ENCODE measurements at places on chromosomes 4 and X.

- no peak for DNase-seq
These were observed 2.2 kb upstream of the MID2 start for GRCh38 chrX:107823456-107823855.

DNA sequence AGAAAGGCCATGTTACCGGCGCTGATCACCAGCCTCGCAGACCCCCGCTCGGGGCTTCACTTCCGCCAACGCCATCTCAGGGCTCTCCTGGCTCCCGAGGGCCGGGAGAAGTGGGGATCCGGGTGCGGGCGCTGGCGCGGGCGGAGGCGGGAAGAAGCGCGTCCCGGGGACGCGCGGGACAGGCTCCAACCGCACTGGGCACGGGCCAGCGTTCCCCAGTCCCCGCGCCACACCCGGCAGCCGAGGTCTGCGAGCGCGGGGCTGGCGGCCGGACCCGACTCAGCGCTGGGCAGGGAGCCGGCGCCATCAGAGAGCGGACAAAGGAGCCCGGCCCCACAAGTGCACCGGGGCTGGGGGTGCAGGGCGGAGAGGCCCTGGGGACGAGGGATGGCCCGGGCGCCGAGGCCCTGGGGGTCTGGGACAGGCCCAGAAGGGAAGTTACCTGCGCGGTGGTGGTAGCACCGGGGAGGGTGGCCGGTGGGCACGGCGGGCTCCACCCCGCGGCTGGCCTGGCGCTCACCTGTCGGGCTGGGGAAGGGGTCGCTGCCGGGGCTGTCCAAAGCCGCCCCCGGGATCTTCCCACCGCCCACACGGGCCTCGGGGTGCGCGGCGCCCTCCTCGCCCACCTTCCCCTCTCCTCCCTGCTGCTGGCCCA, 449 bp downstream of the CTPS2 start:
- no peak for DNase-seq

- no peak for DNase-seq
These were observed 69.6 kb upstream of the C4orf50 start for GRCh38 chr4:6087669-6088341.

GRCh38 chrX:154384284-154384892, 5.3 kb downstream of the EMD start:
- DNase-seq: no peak

- no peak for DNase-seq
These were observed 20.0 kb downstream of the STBD1 start for GRCh38 chr4:76326515-76326914.

DNA sequence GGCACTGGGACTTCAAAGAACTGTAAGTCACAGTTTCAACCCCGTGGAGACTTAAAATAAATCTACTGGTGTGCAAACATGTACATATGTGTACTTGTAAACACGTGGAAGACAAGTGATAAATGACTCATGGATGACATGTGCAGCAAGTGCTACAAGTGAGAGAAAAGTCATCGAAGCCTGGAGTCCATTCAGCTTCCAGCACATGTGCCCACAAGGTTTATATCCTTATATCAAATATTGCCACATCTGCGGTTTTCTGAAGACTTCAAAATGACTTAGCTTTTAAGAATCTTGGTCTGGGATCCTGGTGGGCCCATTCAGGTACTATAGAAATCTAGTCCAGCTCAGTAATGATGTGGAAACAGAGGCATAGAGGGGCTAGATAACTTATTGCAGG, 33.0 kb upstream of the TTC29 start:
- DNase-seq: no peak

- DNase-seq: no peak
These were observed 47.9 kb upstream of the GPR78 start for GRCh38 chr4:8532245-8532781.

- no peak for DNase-seq
These were observed 9.8 kb downstream of the SMIM9 start for GRCh38 chrX:154824638-154825037.

DNA sequence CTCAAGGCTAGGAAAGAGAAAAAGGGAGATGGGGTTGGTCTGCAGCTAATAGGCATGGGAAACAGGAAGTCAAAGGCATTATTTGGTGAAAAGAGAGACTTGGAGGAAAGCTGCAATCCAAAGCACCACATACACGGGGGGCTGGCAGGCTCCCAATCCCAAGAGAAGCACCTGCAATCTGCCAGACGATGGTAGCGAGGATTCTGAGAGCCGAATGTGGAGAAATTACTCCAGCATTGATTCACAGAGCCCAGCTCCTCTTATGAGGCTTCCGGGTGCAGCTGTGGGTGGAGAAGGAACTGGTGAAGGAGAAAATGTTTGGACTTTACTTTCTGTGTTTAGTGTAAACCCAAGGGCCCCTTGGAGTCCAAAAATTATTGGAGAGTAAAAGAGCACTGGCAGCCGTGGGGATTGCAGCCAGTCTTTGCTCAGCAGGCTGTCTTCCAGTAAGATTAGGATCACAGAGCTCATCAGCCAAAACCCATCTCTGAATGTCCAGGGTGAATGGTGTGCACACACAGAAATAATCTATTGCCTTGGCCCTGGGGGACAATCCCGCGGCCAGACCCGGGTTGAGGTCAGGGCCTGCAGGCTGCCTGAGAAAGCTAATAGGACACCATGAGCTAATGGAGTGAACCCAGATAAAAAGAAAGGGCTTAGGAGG, 197.6 kb downstream of the KIT start:
- no peak for DNase-seq

DNA sequence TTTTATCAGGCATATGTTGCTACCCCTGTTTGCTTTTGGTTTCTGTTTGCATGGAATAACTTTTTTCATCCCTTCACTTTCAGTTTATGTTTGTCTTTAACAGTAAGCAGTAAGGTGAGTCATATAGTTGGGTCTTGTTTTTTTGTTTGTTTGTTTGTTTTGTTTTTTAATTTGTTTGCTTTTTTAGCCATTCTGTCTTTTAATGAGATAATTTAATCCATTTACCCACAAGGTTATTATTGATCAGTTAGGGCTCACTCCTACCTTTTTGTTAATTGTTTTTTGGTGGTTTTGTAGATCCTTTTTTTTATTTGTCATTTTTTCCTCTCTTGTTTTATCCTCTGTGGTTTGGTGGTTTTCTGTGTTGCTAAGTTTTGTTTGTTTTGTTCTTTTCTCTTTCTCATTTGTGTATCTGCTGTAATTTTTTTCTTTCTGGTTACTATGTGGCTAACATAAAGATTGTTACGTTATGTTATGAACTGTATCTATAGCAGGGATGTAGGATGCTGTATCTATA, 379.5 kb upstream of the MAD2L1 start:
- no peak for DNase-seq

DNA sequence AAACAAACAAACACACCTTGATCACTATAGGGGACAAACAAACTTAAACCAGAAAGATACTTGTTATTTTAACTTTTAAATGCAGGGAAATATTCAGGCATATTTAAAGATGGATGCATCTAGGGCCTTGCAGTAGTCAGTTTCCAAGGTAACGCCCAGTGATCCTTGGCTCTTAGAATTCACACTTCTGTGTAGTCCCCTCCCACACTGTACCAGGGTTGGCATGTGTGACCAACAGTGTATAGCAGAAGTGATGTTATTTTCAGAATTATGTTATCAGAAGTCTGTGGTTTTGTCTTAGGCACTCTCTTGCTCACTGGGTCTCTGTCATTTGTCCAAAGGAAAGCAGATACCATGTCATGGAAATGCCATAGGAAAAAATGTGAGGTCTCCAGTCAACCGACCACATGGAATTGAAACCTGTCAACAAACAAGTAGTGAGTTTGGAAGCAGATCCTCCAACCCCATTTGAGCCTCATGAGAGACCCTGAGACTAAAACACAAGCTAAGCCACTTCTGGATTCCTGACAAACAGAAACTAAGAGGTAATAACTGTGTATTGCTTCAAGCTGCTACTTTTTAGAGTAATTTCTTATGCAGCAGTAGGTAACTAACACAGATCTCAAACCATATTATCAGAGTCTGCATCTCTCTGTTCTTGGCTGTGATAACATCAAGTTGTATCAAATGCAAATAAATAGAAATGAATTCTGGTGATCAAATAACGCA, 670.3 kb downstream of the KCTD8 start:
- DNase-seq: no peak

DNA sequence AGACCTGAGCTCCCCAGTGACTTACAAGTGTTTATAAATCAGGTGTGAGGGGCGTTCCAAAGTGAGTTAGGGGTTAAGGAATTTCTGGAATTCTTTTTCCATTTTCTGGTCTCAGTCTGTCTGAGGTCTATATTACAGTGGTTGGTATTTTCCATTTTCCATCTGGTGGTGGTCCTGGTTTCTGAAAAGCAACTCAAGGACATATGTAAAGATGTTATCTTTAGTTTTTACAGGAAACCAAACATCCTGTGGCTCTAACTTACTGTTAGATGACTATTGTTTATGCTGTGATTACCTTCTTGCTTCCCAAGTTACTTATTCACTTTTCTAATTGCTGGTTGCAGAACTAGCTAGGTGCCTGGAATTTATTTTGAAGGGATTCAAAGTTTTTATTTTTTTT, 53.5 kb upstream of the IL21 start:
- DNase-seq: no peak

DNA sequence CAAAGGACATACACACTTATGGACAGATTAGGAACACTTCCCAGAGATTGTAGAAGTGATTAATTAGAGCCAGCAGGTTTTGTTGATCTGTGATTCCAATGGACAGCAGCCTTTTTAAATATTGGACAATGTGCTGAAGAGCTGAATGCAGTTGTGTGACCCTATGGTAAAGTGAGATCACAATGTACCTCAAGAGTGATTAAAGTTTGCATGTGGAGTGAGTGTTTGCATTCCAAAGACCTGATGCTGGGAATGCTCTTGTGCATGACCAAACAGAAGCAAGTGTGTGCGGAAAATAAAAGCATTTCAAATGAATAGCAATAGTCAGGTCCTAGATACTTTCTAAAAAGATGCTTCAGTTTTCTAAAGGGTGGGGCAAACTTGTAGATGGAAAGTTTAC, 154.1 kb downstream of the BANK1 start:
- no peak for DNase-seq

DNA sequence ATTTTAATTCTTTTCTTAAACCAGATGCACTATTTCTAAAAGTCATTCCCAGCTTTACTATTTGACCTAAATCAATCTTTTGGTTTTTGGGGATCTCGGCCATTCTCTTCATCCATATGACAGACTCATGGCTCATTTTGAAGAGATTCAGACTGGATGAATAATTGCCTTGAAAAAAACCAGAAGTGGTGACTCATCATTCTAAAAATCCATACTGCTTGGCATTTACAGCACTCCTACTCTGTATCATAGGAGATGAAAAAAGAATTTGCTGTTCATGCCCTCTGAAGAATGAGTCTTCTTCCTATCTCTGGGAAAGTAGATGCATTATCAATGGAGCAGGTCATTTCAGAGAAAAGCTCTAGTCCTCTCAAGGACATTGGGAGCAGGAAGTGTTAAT, 220.5 kb upstream of the RPS6KA3 start:
- no peak for DNase-seq

DNA sequence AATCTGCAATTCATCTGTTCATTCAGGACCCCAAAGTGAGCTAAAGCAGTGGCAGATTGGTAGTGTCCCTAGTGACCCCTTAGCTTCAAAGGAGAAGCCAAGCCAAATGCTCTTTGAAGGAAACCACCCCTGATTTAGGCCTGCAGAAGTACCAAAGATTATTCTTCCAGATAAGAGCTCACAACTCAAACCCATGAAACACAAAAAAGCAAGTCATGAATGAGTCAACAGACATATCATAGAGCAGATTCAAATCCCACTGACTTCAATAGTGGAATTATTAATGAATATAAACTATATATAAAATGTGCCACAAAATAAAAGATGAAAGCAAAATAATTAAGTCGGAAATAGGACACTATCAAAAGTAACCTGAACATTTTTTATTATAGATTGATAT, 197.6 kb downstream of the SCFD2 start:
- DNase-seq: no peak

DNA sequence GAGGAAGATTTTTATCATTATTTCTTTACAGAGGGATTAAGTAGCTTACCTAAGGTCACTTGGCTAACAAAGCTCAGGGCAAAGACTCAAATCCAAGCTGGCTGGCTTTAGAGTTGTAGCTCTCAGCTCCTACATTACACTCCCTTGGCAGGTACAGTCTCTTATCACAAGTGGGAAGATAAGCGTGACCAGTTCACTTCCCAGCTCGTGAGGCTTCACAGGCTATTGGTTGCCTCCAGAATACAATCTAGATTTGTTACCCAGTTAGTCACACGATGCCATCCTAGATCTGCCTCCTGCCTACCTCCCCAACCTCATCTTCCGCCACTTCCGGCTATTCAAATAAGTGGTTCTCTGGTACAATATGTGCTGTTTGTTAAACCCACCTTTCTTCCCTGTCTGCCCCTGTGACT, 3.7 kb downstream of the MMRN1 start:
- DNase-seq: no peak

DNA sequence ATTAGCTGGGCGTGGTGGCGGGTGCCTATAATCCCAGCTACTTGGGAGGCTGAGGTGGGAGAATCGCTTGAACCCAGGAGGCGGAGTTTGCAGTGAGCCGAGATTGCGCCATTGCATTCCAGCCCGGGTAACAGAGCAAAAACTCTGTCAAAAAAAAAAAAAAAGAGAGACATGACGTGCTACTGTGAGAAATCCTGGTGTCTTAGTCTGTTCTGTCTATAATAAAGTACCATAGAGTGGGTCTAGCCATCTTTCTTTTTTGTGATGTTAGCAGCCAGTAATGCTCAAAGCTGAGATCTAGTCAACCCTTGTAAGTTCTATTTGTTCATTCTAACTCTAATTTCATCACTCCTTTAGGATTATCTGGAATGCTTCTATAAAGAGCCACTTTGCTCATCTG, 38.9 kb downstream of the CLDN34 start:
- no peak for DNase-seq

GRCh38 chr4:138562544-138562991, 320.4 kb upstream of the SLC7A11 start:
- DNase-seq: no peak

- DNase-seq: no peak
These were observed 22.8 kb downstream of the GPAT3 start for GRCh38 chr4:83558680-83559079.

- DNase-seq: no peak
These were observed 713.6 kb downstream of the CCSER1 start for GRCh38 chr4:90840828-90841227.

DNA sequence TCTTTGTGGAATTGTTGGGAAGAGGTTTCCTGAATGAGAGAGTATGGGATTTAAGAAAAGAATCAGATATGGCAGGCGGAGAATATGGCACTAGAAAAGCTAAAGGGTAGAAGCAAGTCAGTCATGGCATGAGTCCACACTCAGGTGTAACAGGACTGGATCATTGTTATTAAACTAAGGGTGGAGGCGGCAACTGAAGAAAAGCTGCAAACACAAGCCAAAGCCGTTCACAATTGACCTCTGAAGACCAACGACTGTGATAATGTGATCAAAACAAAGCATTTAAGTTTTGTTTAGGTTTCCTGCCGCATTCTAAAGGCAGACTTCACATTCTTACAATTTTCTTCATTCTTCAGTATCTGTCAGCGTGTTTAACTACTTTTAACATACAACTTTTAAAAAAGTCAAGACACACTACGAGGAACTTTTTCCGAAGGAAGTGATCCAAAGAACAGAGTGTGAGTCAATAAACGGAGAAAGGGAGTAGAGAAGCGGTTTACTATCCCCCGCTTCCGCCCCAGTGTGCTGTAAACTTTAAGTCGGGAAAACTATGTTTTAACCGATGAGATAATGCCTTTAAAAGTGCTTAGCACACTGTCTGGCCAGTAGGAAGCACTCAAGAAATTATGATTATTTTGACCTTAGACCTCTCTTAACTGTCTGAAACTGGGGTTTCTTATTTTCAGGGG, 909 bp upstream of the SLAIN2 start:
- no peak for DNase-seq
